ENCODE measurements at places on chromosomes 2 and 18.

GRCh38 chr2:225660262-225661131, 261.0 kb downstream of the NYAP2 start:
- DNase-seq: peak; percentile 63

DNA sequence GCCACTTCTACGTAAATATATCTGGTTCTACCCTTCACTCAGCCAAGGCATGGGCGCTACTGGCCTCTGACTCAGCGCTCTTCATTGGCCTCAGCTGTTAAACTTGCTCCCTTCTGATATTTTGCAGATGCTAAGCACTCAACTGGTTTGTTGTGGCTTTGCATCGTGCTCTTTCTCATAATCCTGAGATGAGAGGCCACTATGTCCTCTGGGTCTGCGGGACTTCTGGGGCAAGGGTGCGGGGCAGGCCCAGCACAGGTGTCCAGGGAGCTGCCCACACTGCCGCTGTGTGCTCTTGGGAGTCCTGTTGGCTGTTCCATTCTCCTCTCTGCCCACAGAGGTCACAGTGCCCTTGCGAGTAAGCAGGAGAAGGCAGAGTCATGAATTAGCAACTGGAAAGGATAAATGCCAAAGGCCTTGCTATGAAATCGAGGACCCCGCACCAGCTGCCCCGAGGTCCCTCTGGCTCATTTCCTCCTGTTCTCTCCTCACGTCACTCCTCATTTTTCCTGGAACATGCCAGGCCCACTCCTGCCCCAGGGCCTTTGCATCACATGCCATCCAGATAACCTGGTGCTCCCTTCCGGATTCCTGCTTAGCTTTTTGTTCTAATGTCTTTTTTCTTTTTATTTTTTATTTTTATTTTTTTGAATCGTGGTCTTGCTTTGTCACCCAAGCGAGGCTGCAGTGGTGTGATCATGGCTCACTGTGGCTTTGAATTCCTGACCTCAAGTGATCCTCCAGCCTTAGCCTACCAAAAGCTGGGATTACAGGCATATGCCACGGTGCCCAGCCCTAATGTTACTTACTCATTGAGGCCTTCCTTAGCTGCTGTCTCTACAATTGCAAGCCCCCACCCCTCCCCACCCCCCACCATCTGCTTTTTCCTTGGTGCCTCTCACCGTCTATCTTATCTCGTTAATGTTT, 34.9 kb upstream of the MAT2A start:
- no peak for DNase-seq

DNA sequence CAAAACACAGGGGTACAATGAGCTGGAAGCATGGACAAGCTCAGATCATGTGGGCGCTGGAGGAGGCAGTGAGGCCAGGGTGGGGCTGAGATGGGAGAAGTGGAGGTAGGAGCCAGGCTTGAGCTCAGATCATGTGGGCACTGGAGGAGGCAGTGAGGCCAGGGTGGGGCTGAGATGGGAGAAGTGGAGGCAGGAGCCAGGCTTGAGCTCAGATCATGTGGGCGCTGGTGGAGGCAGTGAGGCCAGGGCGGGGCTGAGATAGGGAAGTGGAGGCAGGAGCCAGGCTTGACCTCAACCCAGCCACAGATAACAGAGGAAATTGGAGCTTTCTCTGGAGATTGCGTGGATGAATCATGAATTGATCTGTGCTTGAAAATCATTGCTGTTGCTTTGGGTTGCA, 48.3 kb upstream of the TMEM18 start:
- no peak for DNase-seq

- DNase-seq: no peak
Observed at GRCh38 chr2:210671065-210671464, 114.7 kb downstream of the CPS1 start.

GRCh38 chr2:232444409-232445148, 11.4 kb upstream of the ALPI start:
- DNase-seq: no peak

DNA sequence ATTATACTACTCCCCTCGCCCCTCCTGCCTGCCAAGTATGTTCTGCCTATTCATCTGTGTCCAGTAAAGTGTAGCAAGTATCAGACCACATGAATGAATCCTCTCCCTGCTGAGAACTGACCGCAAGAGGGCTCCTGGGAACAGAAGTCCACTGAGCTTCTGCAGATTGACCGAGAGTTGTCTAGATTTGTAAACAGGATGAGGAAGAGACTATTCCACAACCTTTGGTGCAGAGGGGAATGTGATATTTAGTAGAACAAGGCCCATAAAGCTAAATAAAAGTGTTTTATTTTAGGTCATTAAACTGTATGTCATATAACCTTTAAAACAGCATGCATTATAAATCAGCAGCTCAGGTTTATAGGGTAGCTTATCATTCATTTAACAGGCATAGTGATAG, 377.0 kb downstream of the DCC start:
- peak; percentile 65 for DNase-seq

- no peak for DNase-seq
Observed at GRCh38 chr2:10257036-10257435, 45.7 kb upstream of the HPCAL1 start.

DNA sequence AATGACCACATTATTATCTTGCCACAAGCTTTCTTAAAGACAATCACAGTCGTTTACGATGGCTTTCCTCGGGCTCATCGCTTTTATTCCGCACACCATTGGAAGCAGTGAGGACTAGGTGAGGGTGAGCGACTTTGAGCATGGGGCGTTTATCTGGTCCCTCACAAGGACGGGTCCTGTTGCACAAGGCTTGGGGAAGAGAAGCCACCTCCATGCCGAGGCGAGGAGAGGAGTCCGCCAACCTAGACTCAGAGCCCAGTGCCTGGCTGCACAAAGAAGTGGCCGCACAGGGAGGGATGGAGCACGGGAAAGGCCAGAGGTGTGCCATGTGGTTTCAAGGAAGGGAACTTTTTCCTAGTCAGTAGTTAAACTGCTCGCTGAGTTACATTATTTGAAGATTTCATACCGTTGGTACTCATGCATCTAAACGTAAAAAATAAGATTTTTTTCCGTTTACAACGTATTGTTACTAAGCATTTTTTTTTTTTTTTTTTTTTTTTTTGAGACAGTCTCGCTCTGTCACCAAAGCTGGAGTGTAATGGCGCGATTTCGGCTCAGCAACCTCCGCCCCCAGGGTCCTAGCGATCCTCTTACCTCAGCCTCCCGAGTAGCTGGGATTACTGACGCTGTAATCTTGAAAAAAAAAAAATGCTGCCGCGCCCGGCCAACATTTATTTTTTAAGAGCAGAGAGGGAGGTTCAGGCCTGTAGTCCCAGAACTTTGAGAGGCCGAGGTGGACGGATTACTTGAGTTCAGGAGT, 849 bp upstream of the CYP27C1 start:
- DNase-seq: no peak

GRCh38 chr2:214492608-214493007, 81.8 kb downstream of the VWC2L start:
- DNase-seq: no peak

DNA sequence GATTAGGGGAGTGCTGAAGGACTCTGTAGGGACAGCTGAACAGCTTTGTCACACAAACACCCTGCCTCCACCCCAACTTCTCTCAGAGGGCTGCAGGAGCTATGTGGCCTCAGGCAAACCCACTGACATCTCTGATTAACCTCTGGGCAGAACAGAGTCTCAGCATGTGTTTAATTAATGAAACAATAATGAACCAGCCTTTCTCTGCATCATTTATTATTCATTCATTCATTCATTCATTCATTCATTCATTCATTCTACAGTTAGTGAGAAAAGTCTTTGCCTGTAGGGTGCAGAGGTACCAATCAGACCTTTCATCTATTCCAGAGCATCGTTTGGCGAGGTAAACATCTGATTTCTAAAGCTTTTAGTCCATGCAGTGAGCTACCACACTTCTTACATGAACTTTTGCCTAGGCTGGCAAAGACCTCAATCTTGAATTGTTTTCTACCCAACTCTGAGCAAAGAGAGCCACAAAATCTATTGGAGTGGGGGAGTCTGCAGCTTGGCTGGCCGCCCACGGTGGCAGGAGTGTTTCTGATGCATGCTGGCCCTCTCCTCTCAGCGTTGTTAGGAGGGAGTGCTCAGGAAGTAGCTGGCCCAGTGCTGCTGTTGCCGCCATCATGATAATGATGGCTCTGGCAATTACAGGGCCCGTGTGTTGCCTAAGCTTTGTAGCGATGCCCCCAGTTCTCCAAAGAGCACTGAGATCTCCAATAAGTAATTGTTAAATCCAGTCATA, 198.9 kb downstream of the SMAD7 start:
- no peak for DNase-seq

DNA sequence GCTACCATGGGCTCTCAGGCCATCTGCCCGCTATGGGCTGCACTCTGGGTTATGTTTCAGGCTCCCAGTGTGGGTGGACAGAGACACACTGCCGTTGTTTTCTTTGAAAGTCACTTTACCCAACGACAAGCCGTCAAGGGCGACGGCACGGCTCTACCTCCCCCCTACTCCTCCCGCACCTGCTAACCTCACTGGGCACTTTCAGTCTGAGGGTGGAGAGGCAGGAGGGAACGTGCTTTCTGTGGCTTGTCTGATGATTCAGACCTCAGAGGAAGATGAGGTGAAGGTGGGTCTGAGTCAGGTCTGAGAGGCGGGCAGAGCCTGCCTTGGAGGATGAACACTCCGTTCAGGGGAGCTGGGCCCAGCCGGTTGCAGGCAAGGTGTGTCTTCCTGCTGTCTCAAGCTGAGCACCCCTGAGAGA, 147.6 kb upstream of the HDAC4 start:
- DNase-seq: no peak

DNA sequence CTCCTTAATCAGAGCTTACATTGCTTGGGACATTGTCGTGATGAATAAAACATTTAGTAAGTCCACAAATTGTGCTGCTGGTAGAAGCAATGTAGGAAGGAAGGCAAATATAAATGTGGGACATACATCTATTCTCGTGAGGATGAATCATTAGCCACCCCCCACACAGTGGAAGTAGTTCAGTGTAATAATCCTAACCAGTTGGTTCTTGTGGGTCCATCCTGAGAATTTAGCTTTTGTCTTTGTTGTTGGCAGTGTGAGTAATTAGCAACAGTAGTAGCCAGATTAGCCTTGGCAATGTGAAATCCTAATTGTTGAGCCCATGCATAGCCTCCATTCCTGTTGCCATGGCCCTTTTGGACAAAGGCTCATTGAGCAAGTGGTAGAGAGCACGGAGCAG, 532.1 kb downstream of the FBXO15 start:
- DNase-seq: no peak

GRCh38 chr2:6554466-6554865, 311.2 kb downstream of the CMPK2 start:
- no peak for DNase-seq

DNA sequence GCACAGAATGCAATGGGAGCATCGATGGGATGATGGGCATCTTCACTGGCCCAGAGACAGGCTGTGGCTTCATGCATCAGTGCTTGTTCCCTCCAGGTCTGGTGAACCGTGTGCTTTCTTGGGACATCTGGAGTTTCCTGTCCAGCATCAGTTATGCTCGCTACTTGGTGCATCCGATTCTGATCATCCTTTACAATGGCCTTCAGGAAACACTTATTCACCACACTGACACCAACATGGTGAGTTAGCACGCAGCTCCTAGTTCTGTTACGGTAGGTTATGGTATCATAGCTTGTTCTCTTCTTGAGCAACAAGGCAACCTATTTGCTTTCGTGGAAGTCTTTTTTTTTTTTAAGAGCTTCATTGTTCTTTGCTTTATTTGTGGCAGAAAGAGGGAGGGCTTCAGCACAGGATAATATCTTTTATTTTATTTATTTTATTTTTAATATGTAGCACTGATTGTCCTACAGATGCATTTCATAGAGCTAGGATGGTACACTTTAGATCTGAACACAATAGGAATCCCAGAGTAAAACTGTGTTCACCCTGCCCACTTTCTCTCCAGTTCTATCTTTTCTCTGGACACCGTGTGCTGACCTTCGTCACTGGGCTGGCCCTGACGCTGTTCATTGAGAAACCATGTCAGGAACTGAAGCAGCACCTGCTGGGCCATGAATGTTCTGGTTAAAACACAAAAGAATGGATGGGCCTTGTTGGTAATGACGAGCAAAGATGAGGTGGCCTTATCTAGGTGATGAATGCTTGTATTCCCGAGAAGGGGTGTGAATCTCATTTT, 71.2 kb upstream of the SEC11C start:
- no peak for DNase-seq

GRCh38 chr18:61935362-61935761, 42.6 kb upstream of the RNF152 start:
- no peak for DNase-seq

- no peak for DNase-seq
Observed at GRCh38 chr18:72325307-72325706, 218.8 kb downstream of the CBLN2 start.

- no peak for DNase-seq
Observed at GRCh38 chr2:152617456-152618192, 99.6 kb downstream of the PRPF40A start.

- DNase-seq: no peak
Observed at GRCh38 chr2:241364781-241365180, 8.7 kb downstream of the FARP2 start.

- DNase-seq: no peak
Observed at GRCh38 chr2:210818473-210818872, 262.1 kb downstream of the CPS1 start.

DNA sequence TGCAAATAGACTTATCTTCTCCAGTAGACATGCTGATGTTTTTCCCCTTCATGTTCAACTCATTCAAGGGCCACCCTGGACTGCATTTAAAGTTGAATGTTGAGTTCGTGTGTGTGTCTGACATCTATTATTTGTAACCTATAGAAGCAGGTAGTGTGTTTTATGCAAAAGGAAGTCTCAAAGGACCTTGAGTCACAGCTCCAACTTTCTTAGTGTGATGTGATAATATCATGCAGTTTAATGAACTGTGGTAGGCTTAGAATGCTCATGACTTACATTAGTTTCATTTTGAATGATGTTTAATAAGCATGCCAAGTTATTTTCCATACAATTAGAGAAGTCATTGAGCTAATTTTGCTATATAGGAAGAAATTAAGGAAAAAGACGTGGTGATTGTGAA, 67.9 kb downstream of the CERS6 start:
- DNase-seq: no peak

- no peak for DNase-seq
Observed at GRCh38 chr2:43831543-43832294, 6.9 kb downstream of the ABCG5 start.

- no peak for DNase-seq
Observed at GRCh38 chr2:223822818-223823217, 14.6 kb downstream of the AP1S3 start.

GRCh38 chr2:223109341-223109740, 57.4 kb downstream of the KCNE4 start:
- no peak for DNase-seq

DNA sequence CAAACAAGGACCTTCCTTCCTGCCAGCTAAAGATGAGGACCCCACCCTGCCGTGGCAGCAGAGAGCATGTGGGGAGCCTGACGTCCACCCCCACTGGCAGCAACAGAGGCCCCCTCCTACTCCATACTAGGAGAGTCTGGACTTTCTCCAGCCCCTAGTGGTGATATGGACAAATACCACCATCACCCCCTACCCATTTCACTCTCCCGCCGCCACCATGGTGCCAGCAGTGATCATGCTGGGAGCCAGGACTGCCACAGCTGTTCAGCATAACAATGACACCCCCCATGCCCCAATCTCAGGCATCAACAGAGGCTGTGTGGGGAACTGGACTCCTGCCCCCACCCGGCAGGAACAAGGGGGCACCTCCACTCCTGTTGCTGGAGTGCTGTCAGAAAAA, 42.7 kb upstream of the ATP9B start:
- DNase-seq: no peak

- DNase-seq: no peak
Observed at GRCh38 chr2:206832873-206833272, 67.5 kb downstream of the FASTKD2 start.

GRCh38 chr2:64913357-64913869, 75.8 kb upstream of the SLC1A4 start:
- DNase-seq: no peak

Measured in right renal pelvis (tissue), 4 donors.